H4 (cell line): ENCODE measurements at places on chromosomes 16 and 17. TPM values are rescaled to one million over a fixed set of nuclear protein-coding genes. Genes with fewer than 3 reads are reported as not detected.

DNA sequence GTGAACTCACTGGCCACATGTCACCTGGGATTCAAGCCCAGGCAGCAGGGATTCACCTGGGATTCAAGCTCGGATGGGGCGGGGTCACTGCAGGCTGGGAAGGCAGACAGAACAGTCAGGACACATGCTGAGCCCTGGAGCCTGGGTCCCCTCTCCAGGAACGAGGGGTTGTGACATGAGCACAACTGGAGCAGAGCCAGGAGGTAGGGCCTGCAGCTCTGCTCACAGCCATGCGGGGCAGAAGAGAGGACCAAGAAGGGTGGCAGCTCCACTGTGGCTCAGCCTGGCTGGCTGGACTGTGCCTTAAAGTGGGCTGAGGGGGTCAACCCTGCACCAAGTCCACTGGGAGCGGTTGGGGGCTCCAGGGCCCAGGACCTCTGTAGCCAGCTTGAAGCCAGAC, 150.1 kb downstream of the RAB11FIP4 start:
- peak; percentile 27 for DNase-seq

GRCh38 chr16:3789375-3790099, 72.2 kb upstream of the TRAP1 start:
- DNase-seq: no peak

- DNase-seq: no peak
Observed at GRCh38 chr16:52956044-52956443, 96.7 kb downstream of the CHD9NB start.

GRCh38 chr17:81537343-81537855, 9.2 kb downstream of the FSCN2 start:
- DNase-seq: no peak

The CHST5 gene
- total RNA-seq: 0.04 TPM in 1 of 2 replicates, not detected in the other

- DNase-seq: no peak
Observed at GRCh38 chr17:73211745-73212144, 18.9 kb downstream of the COG1 start.

DNA sequence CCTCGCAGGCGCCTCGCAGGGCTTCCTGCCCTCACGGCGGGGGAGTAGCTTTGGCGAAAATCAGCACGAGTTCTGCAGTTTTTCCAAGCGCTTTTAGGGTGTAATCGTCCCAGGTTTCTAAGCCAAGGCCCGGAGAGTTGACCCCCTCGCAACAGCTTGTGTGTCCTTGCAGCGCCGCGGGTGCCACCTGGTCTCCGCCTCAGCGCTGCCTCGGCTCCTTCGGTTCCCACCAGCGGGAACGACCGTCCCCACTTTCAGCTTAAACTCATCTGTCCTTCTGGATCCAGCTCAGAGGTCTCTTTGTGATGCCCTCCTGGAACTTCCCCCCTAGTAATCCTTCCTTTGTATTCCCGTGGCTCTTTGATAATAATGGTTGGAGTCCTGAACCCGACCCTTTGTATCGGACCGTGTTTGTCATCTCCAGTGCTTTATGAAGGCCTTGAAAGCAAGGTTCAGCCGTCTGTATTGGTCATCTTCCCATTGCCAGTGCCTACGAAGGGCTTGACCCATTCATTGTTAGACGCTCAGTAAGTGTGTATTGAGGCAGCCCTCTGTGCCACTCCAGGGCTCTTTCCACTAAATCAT, 858 bp upstream of the SMARCE1 start:
- DNase-seq: no peak

GRCh38 chr16:59249011-59249410, 514.9 kb upstream of the GOT2 start:
- no peak for DNase-seq

The ASGR1 gene
- total RNA-seq: 1.4 TPM in 1 of 2 replicates, not detected in the other

DNA sequence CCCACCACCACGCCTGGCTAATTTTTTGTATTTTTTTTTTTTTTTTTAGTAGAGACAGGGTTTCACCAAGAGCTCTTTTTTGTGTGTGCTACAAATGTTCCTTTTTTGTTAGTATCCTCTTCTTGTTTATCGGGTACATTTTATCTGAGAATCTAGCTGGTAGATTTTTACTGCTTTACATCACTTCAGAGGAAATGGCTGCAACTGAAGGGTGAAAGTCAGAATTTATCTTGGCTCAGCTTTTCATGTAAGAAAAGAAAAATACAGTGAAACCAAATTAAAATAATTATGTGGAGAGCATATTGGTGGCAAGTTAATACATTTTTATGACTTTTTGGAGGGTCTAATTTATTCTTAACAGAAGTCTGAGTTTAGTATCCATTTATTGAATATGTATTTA, 26.0 kb downstream of the CBFB start:
- no peak for DNase-seq

GRCh38 chr17:78882540-78883088, 20.4 kb downstream of the CEP295NL start:
- DNase-seq: no peak

The INO80E gene
- total RNA-seq: 85.3 and 87.1 TPM in 2 replicates

DNA sequence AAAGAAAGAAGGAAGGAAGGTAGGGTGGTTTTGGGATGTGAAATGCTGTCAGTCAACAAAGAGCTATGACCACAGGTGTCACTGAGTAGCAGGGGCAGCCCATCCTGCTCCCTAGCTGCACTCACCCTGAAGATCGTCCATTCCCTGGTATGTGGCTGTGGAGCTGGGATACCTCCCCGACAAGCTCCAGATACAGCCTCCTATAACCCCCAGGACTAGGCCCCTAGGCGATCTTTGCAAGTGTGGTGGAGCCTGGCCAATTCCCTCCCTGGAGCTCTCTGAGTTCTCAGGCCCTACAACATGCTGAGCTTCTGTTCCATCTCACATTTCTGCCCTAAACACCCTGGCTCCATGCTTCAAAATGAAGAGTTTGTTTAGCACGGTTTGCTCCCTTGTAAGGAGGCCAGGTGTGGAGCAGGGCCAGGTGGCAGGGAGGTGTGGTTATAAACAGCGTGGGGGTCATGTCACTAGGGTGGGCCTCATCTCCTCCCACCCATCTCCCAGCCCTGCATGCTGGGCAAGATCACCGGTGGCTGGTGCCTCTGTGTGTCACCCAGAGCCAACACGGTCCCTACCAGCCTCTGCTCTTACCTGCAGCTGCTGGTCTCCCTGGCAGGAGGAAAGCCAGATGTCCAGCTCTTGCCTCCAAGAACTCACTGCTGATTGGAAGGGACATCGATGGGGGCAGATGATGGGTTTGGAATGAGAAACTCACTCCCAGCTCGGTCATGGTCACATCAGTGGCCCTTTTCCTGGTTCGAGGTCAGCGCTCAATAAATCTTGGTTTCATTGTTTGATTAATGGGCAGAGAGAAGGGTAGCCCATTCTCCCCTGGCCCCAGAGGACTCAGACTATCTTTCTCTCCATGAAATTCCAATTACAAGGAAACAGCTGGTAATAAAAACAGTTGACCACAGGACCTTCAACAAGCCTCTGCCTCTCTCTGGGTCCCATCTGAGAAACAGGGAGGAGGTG, 511.0 kb upstream of the CDH5 start:
- no peak for DNase-seq

The CCL18 gene
- not detected in 2 replicates for total RNA-seq

DNA sequence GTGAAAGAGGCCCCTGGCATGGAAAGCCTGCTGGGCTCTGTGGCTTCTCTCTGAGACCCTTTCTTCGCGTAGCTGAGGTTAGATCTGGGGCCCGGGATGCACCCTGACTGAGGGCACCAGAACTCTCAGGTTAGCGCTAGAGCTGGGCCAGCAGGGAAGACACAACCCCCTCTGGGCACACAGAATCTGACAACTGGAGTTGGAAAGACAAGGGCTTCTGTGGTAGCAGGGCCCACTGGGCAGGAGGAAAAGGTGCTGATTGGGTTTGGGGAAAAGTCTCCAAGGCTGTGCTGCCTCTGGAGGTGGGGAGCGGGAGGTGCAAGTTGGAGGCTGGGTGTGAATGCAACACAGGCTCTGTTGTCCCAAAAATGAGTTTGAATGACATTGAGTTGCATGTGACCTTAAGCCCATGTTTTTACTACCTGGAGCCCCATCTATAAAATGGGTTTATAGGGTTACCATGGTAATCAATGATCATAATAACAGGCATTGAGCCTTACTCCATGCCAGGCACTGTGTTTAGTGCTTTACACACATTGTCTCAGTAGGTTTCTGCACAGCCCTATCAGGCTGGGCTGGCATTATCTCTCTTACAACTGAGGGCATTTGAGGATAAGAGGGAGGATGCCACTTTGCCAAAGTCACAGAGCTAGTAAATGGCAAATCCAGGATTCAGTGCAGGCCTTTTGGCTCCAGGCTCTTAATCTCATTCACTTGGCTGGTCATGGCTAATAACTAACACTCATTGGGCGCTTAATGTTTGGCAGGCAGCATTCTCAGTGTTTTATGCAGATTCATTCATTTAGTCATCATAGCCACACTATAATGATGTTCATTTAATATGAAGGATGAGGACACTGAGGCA, 9.5 kb upstream of the IGFBP4 start:
- DNase-seq: no peak

The FAM83G gene
- 4.4 and 5.9 TPM in 2 replicates for total RNA-seq

GRCh38 chr17:76379275-76379641, 5.2 kb upstream of the SPHK1 start:
- no peak for DNase-seq

GRCh38 chr16:12256921-12257320, 280.4 kb downstream of the SNX29 start:
- DNase-seq: no peak

GRCh38 chr16:73092236-73092781, 44.4 kb upstream of the ZFHX3 start:
- no peak for DNase-seq

The CLEC18A gene
- total RNA-seq: 0.02 TPM in 1 of 2 replicates, not detected in the other

The CHD9 gene
- 12.1 and 15.8 TPM in 2 replicates for total RNA-seq

- DNase-seq: no peak
Observed at GRCh38 chr17:40345994-40346764, 18.4 kb downstream of the GJD3 start.

DNA sequence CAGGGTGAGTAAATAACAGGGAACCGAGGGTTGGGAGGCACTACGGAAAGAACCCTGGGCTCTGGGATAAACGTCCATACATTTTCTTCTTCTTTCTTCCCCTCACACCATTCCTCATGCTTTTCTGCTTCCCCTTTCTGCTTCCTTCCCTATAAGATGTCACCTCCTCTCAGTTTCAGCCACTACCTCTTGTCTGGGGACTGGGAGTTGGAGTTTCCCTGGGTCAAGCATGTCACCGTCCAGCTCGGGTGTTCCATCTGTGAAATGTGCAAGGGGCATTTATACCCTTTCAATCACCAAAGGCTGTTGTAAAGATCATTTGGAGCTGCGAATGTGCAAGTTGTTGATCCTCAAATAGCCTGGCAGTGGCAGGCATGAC, 17.5 kb upstream of the CCL22 start:
- DNase-seq: no peak

GRCh38 chr16:64159976-64160375, 961.9 kb downstream of the CDH11 start:
- no peak for DNase-seq

The DOC2A gene
- 0.12 TPM in 1 of 2 replicates, not detected in the other for total RNA-seq

- no peak for DNase-seq
Observed at GRCh38 chr16:3767333-3767986, 50.1 kb upstream of the TRAP1 start.

DNA sequence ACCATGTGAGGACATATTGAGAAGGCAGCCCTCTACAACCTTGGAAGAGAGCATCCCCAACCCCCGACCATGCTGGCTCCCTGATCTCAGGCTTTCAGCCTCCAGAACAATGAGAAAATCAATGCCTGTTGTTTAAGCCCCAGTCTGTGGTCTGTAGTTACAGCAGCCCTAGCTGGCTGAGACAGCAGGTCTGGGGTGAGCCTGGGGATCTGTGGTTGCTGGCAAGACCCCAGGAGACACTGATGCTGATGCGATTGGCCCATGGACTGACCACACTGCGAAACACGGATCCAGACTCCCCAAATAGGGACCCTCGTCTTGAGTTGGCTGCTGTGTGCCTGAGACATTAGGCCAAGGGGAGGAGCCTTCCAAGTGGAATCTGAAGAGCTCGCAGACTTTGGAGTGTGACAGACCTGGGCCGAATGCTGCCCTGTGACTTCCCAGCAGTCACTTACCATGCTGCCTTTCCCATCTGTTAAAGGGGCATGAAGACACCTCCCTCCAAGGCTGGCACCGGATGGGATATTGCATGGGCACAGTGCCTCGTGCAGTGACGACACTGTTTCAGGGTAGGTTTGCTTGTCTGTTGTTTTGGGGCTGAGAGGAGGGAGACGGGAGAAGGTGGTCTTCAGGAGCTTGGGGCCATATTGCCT, 147.8 kb upstream of the RPL38 start:
- DNase-seq: peak; percentile 26

The FNDC8 gene
- 0.25 TPM in 1 of 2 replicates, not detected in the other for total RNA-seq

DNA sequence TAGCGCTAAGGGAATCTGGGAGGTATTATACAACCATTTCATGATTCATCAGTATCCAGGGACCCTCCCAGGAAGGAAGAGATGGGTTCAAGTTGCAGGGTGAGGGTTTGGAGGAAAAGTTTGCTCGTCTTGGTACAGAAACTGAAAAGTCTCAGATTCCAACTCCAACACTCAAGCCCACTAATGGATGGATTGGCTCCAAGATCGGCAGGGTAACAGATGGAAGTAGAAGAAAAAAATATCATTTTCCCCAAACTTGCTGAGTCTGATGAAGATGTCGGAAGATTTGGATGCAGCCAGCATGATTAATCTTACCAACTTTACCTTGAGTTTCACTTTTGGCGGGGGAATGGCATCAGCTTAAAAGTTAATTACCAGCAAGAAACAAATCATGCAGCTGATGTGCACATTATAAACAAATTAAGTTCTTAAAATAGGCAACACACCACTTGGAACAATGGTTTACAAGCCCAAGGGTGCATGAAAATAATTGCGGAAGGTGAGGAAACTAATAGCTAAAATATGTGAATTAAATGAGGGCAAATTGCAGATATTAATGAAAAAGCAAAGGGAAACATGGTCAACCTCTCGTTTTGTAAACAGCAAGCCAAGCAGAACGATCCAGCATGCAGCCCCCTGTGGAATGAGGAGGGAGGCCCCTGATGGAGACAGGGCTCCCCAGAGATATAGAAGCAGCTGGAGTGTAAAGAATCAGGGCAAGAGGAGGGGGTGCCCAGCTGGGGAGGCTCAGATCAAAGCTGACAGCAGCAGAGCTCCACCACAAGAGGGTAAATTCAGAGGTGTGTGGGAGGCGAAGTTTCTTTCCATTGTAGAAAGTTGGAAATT, 44.1 kb upstream of the GRIN2A start:
- no peak for DNase-seq

The GSG1L gene
- total RNA-seq: 0.08 and 0.41 TPM in 2 replicates

The KRTAP2-3 gene
- total RNA-seq: 0.21 TPM in 1 of 2 replicates, not detected in the other

DNA sequence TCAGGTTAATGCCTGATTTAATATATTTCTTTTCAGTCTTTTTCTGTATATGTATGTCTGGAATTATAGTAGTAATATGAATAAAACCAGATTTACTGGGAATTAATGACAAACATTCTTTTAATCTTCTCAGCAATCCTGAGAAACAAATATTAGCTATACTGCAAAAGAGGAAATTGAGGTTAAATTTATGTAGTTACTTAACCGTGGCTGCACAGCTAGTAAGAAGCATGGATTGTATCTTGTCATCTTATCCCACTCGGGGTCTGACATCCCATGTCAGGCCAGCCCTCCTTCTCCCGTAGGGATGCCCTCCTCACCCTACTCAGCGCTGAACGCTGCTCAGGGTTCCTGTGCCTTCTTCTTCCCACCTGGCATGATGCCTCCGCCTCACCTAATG, 143.0 kb downstream of the FTO start:
- no peak for DNase-seq
